Muscle of leg (tissue), 16 donors: ENCODE measurements at places on chromosomes 13 and 19. TPM values are rescaled to one million over a fixed set of nuclear protein-coding genes. Genes with fewer than 3 reads are reported as not detected.

OR4F17 gene
- not detected for total RNA-seq

GFY gene
- total RNA-seq, result not detected

PRR20D gene
- not detected for total RNA-seq

CD70 gene
- total RNA-seq, result 1.4 TPM

C3 gene
- 10.2 TPM for total RNA-seq

LILRA1 gene
- 0.31 TPM for total RNA-seq

POU2F2 gene
- total RNA-seq, result 0.35 TPM

FXYD7 gene
- 0.71 TPM for total RNA-seq

TMEM145 gene
- 0.04 TPM for total RNA-seq

LIG4 gene
- 7.1 TPM for total RNA-seq

DLL3 gene
- 0.09 TPM for total RNA-seq

OR7A5 gene
- total RNA-seq, result not detected

ZNF665 gene
- total RNA-seq, result 4.7 TPM

COX6B1 gene
- total RNA-seq, result 582 TPM

PRODH2 gene
- total RNA-seq, result not detected
